GM23338 (cell line): ENCODE measurements at places on chromosomes 7 and 10. TPM values are rescaled to one million over a fixed set of nuclear protein-coding genes. Genes with fewer than 3 reads are reported as not detected.

The STEAP1 gene
- 14.7 and 17.1 TPM in 2 replicates for total RNA-seq

The ARMH3 gene
- total RNA-seq, result 11.1 and 97.4 TPM in 2 replicates

The NRP1 gene
- 3.5 and 3.9 TPM in 2 replicates for total RNA-seq

The ODAD2 gene
- total RNA-seq, result 2.1 and 6.5 TPM in 2 replicates

The CD36 gene
- 1.7 and 1.8 TPM in 2 replicates for total RNA-seq

The GJD4 gene
- total RNA-seq, result 0.35 TPM in 1 of 2 replicates, not detected in the other

The CUX1 gene
- 41.4 and 64.0 TPM in 2 replicates for total RNA-seq

The GNAI1 gene
- total RNA-seq, result 26.8 and 31.3 TPM in 2 replicates

The CDC14C gene
- 0.17 and 0.54 TPM in 2 replicates for total RNA-seq

The STOX1 gene
- 2.2 and 2.7 TPM in 2 replicates for total RNA-seq

The CPEB3 gene
- 1.6 and 1.9 TPM in 2 replicates for total RNA-seq

The ABHD11 gene
- 16.3 and 24.6 TPM in 2 replicates for total RNA-seq

The SLC29A4 gene
- 8.1 and 8.8 TPM in 2 replicates for total RNA-seq

The UBTD1 gene
- total RNA-seq, result 21.5 and 29.0 TPM in 2 replicates

The NODAL gene
- 28.4 and 29.9 TPM in 2 replicates for total RNA-seq

The ZFAND4 gene
- 26.0 and 30.3 TPM in 2 replicates for total RNA-seq

The IRF5 gene
- 1.1 and 3.7 TPM in 2 replicates for total RNA-seq

The NPTX2 gene
- total RNA-seq, result 24.1 and 29.9 TPM in 2 replicates

The CLRN3 gene
- not detected in 2 replicates for total RNA-seq

The TEX36 gene
- total RNA-seq, result not detected in 2 replicates

The HYAL4 gene
- total RNA-seq, result not detected in 2 replicates

The CTAGE15 gene
- total RNA-seq, result 1.6 and 2.9 TPM in 2 replicates

The CALY gene
- 0.31 and 1.0 TPM in 2 replicates for total RNA-seq

The ADIRF gene
- not detected in 2 replicates for total RNA-seq

The XRCC2 gene
- 25.7 and 33.2 TPM in 2 replicates for total RNA-seq

The BBS9 gene
- 66.1 and 69.6 TPM in 2 replicates for total RNA-seq

The SPDYE8 gene
- not detected in 2 replicates for total RNA-seq

The PLEKHS1 gene
- total RNA-seq, result not detected in 2 replicates

The AP3M1 gene
- 33.1 and 41.7 TPM in 2 replicates for total RNA-seq

The C7orf57 gene
- total RNA-seq, result 0.42 and 1.6 TPM in 2 replicates

The ZNF503 gene
- total RNA-seq, result 0.04 TPM in 1 of 2 replicates, not detected in the other

The VIPR2 gene
- 1.3 and 2.1 TPM in 2 replicates for total RNA-seq

The GIMAP7 gene
- total RNA-seq, result not detected in 2 replicates

The HTR5A gene
- total RNA-seq, result not detected in 2 replicates

The SPDYE2 gene
- not detected in 2 replicates for total RNA-seq

The GDF2 gene
- not detected in 2 replicates for total RNA-seq

The HABP2 gene
- total RNA-seq, result not detected in 2 replicates

The LIPM gene
- not detected in 2 replicates for total RNA-seq

The ZNF789 gene
- total RNA-seq, result 13.8 and 14.2 TPM in 2 replicates

The CBLL1 gene
- 31.1 and 65.4 TPM in 2 replicates for total RNA-seq

The ANKRD22 gene
- not detected in 2 replicates for total RNA-seq

The PRSS2 gene
- not detected in 2 replicates for total RNA-seq

The SFTPD gene
- total RNA-seq, result 0.70 TPM in 1 of 2 replicates, not detected in the other

The PDE1C gene
- total RNA-seq, result 0.28 and 0.74 TPM in 2 replicates

The SKIDA1 gene
- total RNA-seq, result 2.3 and 3.5 TPM in 2 replicates

The GPR158 gene
- 1.3 and 1.5 TPM in 2 replicates for total RNA-seq

The C10orf105 gene
- 0.17 and 0.19 TPM in 2 replicates for total RNA-seq

The BTBD16 gene
- total RNA-seq, result not detected in 2 replicates

The NPSR1 gene
- not detected in 2 replicates for total RNA-seq

The PRKAR1B gene
- total RNA-seq, result 34.7 and 36.7 TPM in 2 replicates
